Memory B cell (primary cell): ENCODE measurements at places on chromosomes 1 and 21.

DNA sequence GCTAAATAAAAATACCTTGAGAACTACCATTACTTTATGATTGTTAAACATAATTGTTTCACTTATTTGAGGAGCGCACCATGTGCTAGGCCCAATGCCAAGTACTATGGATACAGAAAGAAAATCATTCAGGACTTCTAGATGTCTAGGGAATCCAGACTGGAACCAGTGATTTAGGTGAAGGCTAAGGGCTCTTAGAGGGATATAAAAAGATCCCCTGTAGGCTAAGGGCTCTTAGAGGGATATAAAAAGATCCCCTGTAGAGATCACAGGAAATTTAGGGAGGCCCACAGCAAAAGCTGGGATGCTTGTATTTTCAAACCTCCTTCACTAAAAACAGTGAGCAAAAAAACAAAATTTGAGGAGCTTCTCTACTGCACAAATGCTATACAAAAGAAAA lies 6.7 kb downstream of the TOR1AIP2 start:
- DNase-seq: no peak

DNA sequence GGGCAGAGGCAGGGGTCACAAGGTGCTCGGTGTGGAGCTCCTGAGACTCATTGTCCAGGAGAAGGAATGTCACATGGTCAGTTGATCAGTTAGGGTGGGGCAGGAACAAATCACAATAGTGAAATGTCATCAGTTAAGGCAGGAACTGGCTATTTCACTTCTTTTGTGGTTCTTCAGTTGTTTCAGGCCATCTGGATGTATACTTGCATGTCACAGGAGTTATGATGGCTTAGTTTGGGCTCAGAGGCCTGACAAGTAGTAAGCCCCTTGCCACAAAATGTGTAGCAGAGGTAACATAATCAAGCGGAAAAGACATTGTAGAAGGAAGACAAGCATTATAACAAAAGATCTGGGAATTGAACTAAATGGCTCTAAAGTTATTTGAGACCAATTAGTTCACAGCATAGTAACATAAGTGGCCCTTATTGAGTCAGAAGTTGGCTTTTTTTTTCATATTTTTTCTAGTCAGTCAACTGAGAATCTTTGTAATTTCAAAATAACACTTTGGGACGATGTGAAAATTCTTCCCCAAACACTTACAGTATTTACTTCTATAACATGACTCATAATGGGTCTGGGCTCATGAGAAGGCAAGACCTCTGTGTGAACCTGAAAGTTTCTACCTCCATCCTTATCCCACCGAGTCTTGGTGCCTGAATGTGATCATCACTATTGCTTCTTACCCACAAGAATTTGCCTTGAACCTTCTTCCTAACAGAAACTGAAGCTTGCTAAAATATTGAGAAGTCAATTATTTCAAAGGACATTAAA lies 137.0 kb upstream of the DPT start:
- DNase-seq: no peak

- DNase-seq: peak; percentile 74
Observed at GRCh38 chr1:154961207-154962155, at the start of gene PYGO2. TSS of gene PYGO2 (minus strand) at chr1:154961782. CDS start at chr1:154961576, 206 bp downstream.

DNA sequence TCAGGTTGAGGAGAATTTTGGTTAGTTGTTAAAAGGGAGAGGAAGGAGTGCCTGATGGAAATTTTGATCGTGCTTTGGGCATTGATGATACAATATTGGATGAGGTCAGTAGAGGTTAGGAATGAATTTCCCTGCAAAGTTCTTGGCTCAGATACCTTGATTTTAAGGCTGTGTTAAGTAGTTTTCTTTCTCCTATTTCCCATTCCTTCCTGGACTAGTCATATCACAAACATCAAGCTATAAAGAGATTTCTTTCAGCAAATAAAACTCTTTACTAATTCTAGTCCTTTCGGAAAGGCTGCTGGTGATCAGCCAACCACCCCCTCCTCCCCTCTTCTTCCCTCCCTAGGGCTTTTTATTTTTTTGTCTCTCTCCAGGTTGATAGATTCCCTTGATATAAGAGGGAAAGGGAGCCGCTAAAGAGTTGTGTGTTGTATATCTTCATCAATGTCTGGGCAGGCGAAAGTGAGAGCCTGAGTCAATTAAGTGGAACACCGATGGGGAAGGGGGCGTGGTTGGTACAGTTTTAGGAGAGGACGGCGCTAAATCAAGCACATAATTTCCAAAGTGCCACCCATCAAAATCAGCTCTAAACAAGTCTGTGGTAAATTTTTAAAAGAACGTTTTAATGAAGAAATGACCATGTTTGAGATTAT lies 100.1 kb upstream of the PLXNA2 start:
- no peak for DNase-seq

GRCh38 chr1:184299796-184300195 lies 87.0 kb upstream of the C1orf21 start:
- DNase-seq: no peak

DNA sequence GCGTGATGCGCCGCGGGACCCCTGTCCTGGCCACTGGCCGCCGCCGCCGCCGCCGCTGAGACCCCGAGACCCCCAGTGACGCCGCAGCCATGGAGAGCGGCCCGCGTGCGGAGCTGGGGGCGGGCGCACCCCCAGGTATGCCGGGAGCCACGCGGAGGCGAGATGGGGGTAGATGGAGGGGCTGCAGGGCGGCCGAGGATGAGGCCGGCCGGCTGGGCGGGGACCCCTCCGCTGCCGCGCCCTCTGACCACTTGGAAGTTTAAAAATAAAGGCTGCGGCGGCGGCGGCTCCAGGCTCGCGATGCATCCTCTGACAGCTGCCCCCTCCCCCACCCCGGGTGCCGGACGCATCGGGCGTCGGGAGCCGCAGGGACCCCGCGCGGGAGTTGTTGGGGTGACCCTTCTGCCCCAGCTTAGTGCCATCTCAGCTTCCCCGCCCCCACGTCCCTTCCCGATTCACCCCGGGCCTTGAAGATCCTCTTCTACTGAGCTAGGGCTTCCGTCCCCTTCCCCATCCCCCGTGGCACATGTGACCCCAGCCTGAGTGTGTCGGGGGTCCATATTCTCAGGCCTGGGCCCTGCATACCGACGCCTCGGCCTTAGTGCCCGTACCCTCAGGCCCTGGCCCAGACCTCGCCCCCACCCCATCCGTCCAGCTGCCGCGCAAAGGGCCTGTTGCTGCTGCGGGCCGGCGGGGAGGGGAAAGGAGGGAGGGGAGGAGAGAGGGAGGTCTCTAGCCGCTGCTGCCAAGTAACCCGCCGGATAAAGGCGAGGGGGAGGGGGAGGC lies 562 bp downstream of the MAP7D1 start:
- DNase-seq: peak; percentile 49

DNA sequence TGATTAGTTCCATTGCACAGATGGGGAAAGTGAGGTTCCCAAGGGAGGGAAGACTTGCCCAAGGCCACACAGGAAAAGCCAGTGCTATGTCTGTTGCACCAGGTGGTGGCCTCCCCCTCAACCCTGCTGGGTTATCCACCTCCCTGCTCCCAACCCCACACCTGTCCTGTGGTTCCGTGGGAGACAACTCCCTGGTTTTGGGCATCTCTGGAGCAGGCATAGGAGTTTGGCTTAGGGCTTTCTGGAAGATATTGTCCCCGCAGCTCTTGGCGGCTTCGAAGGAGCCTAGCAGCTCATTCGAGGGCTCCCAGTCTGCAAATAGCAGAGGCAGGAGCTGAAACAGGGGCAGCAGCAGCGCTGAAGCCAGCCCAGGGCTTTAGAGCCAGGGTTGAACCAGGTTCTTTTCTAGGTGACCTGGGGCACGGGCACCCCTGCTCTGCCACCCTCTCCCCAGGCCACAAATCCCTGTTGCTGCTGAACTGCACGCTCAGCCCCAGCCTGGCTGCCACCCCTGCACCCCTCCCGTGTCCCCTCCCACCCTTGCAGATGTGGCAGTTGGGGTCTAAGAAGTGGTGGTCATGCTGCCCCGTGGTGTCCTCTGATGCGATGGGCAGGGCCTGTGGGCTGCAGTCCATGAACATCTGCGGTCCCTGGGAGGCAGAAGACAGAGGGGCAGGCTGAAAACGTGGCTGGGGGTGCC lies 22.1 kb downstream of the SPOCD1 start:
- DNase-seq: no peak

DNA sequence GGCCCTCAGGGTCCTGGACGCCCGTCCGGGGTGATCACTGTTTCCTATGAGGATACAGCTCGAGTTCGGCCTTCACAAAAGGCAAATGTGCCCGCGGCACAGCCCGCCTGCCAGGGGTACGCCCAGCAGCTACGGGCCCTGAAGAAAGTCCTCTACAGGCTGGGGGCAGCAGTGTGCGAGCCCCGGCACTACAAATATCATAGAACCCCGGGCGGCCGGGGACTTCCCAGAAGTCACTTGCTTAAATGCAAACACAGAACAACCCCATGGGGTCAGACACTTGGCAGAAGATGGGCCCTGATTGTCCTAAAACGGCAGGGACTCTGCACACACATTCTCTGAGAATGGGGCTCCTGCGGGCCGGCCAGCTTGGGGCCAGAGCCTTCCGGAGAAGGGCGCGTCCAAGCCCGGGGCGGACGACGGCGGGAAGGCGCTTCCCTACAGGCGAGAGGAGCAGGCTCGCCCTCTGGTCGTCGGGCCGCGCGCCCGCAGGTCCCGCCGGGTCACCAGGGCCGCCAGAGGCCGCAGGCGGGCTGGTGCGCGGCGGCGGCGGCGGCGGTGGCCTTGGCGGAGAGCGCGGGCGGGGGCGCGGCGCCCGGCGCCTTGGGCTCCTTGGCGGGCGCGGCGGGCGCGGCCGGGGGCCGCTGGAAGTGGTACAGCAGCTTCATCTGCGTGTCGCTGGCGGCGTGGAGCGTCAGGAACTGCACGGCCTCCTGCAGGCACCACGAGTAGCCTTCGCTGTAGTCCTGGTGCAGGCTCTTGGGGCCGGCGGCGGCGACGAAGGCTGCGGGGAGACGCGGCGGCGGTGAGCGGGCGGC lies 888 bp downstream of the HES5 start:
- DNase-seq: peak; percentile 52

- no peak for DNase-seq
Observed at GRCh38 chr1:70458131-70458530, 47.1 kb downstream of the CTH start.

GRCh38 chr1:23726686-23727085 lies 16.6 kb upstream of the ELOA start:
- no peak for DNase-seq

GRCh38 chr1:192506741-192507155 lies 68.8 kb upstream of the RGS1 start:
- DNase-seq: no peak

GRCh38 chr1:161098210-161099068 lies at the start of gene KLHDC9:
TSS of gene KLHDC9 (plus strand) at chr1:161098361. CDS start at chr1:161098536, 175 bp downstream.
- DNase-seq: peak; percentile 66

GRCh38 chr1:44985747-44986359 lies 542 bp downstream of the EIF2B3 start:
- no peak for DNase-seq

DNA sequence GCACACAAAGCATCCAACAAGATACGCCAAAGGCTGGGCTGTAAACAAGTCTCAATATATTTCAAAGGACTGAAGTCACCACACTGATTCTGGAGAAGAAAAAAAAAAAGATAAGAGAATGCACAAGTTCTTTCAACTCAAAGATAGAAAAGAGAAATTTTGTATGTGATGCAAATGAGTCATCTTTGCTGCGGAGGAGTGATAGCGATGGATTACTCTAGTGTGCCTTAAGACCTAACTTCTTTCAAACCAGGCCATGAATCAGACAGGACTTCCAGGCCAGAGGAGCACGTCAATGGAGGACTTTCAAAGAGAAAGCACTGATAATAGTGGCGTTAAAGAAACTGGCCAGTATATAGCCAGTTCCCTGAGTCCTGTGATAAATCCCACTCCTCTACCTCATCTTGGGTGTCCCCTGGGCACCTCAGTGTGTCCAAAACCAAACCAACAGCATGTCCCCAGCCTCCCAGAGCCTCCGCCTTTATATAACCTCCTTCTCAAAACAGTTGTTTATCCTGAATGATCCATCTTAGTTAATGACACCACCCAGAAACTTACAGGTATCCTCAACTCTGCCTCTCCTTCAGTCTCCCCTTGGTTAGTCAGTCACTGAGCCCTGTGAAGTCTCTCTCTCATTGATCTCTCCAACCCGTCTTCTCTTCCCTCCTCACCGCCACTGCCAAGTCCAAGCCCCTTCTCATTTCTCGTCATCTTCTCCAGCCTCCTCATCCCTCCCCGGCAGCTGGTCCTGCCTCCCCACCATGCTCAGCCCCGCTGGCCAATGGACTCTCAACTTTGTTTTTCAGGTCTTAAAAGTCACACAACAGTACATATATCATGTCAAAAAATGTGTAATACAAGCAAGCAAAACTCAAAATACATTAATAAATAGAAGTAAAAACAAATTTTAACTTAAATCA lies 47.2 kb upstream of the IFFO2 start:
- DNase-seq: no peak
